Activated CD8-positive, alpha-beta memory T cell treated with anti-CD3 and anti-CD28 coated beads for 1 hour (primary cell): ENCODE measurements at places on chromosomes 5 and 9.

DNA sequence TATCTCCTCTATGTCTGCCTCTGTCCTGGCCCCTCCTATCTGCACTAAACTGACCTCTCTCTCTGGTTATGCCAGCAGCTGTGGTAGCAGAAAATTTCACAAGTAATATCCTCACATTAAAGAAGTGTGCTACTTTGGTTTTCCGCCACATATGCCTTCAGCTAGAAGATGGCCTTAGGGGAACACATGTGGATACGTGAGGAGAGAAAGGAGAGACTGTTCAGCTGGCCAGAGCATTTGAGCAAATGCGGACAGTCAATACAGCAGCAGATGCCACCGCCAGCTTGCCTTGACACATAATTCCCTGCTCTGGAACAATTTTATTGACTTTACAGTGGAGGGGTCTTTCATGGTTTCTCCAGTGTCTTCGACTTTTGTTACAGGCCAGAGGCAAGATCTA lies 434.6 kb downstream of the TAF11L14 start:
- no peak for DNase-seq

DNA sequence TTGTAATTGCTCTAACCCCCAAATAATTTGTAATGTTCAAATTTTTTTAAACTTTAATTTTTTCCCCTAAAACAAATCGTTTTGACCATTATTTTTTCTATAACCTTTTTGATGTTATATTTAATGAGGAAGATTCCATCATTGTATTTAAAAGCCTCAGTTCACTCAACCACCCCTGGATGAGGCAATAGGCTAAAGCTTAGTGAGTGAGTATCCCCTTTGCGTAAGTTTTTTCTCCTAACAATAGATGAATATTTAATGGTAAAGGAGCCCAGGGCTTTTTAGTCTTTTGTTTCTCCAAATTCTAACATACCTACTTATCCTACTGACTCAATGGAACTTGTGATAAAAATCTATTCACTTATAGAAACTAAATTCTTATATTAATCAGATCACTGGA lies 38.1 kb downstream of the ALDH1A1 start:
- no peak for DNase-seq

- DNase-seq, result no peak
Observed at GRCh38 chr9:36031774-36032555, 4.7 kb upstream of the RECK start.

DNA sequence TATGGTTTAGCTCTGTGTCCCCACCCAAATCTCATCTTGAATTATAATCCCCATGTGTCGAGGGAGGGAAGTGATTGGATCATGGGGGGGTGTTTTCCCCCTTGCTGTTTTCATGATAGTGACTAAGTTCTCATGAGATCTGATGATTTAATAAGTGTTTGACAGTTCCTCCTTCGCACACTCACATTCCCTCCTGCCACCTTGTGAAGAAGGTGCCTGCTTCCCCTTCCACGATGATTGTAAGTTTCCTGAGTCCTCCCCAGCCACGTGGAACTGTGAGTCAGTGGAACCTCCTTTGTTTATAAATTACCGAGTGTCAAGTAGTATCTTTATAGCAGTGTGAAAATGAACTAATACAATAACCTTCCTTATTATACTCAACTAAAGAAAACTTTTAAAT lies 24.3 kb upstream of the TEX10 start:
- DNase-seq, result no peak

DNA sequence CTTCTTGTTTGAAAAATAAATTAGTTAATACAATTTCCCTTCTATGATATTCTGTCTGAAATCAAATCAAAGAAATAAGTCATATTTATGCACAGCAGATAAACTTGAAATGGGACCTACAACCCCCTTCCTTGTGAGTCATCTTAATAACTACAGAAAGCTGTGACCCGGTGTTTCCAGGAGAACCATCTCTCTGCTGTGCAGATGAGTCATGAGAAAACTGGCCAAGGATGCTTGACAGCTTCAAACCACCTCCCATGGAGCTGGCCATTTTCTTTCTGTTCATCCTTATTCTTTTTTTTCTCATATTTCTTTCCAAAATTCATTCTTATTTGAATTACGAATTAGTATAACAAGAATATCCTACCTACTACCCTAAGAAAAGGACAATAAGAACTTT lies 43.4 kb upstream of the NR4A3 start:
- DNase-seq, result no peak

GRCh38 chr5:126364206-126364902 lies 58.9 kb upstream of the GRAMD2B start:
- DNase-seq, result no peak

DNA sequence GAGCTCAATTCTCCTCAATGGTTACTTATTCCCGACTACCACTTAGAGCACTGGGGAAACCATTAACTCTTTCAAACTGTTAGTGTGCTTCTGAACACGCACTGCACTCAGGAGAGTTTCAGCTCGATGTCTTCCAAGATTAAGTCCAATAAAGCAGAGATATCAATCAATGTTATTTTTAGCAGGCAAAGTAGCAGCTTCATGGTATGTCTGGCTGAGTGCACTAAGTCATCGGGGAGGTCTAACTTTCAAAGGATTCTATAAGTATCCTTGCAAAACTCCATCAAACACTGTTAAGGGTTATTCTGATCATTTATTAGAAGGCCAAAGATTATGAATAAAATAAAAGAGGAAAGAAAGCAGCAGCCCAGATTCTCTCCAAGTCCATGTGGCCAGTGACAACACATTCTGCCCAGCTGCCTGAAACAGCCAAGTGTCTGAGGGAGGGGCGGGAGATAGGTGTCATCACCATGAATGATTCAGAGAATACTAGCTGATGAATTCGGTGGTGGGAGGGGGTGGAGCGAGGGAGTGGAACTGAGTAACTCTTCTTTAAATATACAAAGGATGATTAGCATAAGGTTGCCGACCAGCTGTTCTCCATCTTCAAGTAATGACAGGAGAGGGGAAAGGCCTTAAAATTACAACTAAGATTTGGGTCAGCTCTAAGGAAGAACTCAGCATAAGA lies 21.3 kb downstream of the NREP start:
- no peak for DNase-seq

- no peak for DNase-seq
Observed at GRCh38 chr9:88045686-88046085, 71.4 kb upstream of the CDK20 start.

GRCh38 chr9:27414220-27414761 lies 109.8 kb upstream of the IFNK start:
- no peak for DNase-seq

DNA sequence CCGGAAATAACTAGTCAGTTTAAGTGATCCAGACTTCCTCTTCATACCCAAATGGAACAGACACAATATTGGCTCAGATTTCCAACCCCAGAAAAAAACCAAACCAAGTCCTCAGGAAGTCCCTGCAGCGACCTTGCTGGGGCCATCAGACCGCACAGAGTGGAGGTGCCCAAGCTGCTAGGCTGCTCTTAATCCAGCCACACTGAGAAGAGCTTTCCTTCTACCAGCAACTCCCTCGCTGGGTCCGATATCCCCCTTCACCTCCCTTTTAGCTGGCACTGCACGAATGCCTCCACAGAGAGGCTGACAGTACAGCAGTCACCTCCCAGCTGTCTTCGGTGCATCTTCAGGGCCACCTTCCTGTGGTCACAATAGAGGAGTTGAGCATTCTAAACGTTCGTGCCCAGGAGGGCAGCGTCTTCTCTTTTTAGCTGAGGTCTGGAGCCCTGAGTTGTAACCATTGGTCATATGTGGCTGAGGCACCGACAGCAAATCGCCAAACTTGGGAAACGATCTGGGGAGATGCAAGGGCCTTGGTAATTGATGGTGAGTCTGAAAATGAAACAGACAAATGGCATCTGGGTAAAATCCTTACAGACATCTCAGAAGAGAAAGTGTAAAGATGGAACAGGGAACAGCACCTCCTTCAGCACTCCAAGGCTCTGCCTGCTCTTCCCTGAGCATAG lies 5.7 kb downstream of the NAIF1 start:
- DNase-seq, result no peak

- DNase-seq, result no peak
Observed at GRCh38 chr5:87099291-87099839, 168.3 kb upstream of the RASA1 start.

DNA sequence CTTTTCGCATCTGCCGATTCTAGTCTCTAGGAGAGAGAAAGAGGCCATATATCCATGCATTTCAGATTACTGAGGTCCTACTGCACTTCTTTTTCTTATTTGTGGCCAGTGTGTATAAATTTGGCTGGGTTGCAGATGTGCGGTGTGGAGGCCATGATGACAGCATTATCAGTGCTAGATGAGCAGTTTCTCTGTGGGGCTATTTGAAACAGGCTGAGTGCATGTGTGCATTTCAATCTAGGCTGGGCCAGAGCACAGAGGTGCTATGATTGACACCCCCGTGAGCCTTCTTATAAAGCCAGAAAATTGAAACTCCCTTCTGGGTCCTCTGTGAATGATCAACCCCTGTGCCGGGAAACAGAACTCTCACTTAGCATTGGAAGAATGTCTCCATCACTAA lies 70.0 kb downstream of the TMEM252 start:
- DNase-seq, result no peak

DNA sequence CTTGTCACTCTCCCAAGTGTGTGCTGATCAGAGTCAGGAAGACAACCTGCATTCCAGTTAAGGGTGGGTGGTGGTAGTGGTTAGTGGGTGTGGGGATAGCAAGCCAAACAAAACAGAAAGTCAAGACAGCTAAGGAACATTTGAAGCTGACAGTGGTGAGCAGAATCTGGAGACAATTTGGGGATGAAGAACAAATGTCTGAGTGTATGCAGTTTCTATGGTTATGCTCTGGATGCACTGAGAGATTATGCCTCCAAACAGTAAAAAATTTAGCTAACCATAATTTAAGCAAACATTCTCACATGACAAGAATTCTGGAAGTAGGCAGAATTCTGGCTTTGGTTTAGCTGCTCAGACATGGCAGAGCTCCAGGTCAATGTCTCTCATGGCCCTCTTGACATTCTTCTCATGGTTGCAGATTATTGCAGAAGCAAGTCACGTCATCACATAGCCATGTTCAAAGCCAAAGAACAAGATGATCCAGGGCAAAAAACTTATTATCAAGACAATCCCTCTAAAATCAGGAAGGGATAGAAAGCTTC lies 148.7 kb downstream of the LURAP1L start:
- DNase-seq, result no peak

DNA sequence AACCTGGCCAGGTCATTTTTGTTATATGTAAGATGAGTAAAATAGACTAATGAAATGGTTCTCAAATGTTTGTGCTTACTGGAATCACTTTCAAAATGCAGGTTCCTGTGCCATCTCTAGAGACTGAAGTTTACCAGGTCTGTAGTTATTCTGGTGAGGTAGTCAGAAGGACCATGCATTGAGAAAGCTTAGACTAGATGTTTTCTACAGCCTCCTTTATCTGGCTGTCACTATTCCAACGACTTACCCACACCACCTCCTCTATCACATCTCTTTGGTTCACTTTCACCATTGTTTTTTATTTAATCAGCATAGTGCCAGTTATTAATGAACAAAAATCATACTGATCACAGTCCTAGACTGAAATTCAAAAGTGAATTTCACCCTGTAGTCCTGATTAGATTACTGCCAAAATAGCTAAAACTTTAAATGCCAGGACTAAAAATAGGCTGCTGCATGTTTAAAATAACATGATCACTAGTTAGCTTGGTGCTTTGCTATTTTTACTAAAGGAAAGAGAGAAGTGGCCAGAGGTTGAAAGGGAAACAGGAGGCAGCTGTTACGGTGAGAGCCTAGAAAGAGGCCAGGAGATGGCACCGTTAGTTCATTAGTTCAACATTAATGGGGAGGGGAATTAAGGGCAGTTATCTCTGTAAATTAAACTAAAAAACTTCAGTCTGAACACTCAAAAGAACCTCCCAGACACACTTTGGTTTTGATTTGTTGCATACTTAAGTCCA lies 13.9 kb upstream of the FNIP1 start:
- DNase-seq, result no peak

- no peak for DNase-seq
Observed at GRCh38 chr9:129258823-129259301, 80.8 kb upstream of the IER5L start.

- no peak for DNase-seq
Observed at GRCh38 chr9:124593651-124594058, 86.5 kb upstream of the NR5A1 start.

DNA sequence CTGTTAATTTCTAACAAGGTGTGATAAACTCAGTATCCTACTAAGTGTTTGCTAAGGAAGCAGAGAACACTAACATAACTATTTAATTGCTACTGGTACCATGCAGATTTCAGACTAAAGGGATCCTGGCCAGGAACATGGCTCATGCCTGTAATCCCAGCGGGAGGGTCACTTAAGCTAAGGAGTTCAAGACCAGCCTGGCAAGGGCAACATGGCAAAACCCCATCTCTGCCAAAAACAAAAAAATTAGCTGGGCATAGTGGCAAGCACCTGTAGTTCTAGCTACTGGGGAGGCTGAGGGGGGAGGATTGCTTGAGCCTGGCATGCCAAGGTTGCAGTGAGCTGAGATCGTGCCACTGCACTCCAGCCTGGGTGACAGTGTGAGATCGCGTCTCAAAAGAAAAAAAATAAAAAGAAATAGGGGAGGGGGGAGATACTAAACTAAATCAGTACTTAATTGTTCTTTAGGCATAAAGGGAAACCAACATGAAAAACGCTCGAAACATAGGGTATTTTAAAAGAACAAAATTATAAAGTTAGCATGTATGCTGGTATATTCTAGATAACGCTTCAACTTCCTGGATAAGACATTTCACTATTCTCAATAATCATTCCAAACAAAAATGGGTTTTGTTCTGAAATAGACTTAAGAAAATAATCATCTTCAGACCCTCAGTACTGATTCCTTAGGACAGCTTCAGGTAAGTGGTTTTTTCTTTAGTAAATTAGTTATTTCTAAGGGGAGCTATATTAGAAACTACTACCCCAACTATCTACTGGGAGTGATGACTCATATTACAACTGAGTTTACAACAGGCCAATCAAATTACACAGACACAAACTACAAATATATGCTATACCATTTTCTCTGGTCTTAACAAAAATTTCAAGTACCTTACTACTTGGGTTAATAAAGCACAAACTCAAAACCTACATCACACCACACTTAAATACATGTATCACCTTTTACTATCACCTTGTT lies 3.5 kb downstream of the PANK3 start:
- no peak for DNase-seq

GRCh38 chr5:147565524-147565923 lies 55.7 kb upstream of the DPYSL3 start:
- no peak for DNase-seq

DNA sequence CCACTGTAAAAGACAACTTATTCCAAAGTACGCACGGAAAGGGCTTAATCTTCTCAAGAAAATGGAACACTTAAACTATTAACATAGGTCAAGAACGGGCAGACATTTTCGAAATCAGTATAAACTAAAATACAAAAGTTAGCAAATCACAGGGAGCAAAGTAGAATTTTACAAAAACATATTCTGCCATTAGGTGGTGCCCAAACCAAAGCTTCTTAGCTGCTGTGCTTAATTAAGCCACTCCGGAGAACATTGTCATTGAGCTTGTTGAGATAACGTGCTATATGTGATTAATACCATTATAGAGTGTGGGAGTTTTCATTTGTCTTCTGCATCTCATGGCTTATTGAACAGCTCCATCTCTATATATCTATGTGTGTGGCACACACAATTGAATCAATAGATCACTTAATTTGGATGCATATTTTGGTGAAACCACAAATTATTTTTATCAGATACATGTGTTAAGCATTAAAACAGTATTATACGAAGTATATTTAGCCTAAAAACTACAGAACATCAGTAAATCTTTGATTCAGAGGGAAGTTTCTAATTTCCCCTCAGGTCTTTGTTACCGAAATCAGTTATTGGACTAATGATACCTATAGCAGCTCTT lies 23.4 kb downstream of the UBLCP1 start:
- DNase-seq, result no peak

- DNase-seq, result no peak
Observed at GRCh38 chr9:35619800-35620158, 1.6 kb upstream of the CD72 start.

- DNase-seq, result no peak
Observed at GRCh38 chr9:27117489-27118135, 8.6 kb downstream of the TEK start.
